H9 (cell line): ENCODE measurements at places on chromosomes 4 and X. TPM values are rescaled to one million over a fixed set of nuclear protein-coding genes. Genes with fewer than 3 reads are reported as not detected.

The CHIC1 gene
- 17.2 and 18.2 TPM in 2 replicates for total RNA-seq

The JCHAIN gene
- not detected in 2 replicates for total RNA-seq

The F9 gene
- total RNA-seq = not detected in 2 replicates

The SEPSECS gene
- total RNA-seq = 4.2 and 5.4 TPM in 2 replicates

The TIGD2 gene
- 10.1 and 10.4 TPM in 2 replicates for total RNA-seq

DNA sequence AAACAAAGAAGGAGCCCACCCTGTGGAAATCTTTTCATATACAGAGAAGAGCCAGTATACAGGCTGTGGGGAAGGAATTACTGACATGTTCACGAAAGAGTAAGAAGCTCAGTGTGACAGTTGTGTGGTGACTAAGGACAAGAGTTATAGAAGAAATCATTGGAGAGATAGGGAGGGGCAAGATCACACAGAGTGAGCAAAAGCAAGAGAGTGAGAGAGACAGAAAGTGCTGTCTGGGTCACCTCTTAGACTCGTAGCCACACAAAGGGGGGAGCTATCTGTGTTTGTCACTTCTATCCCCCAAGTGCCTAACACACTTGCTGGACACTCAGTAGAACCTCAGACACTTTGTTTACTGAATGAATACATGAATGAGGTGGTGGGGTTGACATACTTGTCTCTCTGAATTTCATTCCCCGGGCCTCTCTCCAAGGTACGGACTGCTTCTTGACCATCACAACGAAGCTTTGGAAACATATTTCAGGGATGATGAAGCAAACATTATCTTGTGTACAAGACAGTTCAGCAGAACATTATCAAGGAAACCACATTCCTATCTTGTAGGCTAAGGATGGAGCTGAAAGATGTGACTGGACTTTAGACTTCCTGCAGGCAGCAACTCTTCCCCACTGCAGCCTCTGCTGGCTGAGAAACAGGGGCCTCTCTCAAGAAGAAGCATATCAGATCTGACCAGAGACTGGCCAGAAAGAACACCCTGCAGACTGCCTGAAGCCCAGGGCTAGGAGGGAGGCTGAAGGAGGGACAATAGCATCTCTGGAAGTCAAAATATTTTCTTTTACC, 168.2 kb downstream of the AMELX start:
- H3K27ac ChIP-seq = no peak overlapping the region
- H3K36me3 ChIP-seq = no peaks in the 10 kb centered on the region
- no peak overlapping the region for H3K4me3 ChIP-seq
- DNase-seq = no peak

DNA sequence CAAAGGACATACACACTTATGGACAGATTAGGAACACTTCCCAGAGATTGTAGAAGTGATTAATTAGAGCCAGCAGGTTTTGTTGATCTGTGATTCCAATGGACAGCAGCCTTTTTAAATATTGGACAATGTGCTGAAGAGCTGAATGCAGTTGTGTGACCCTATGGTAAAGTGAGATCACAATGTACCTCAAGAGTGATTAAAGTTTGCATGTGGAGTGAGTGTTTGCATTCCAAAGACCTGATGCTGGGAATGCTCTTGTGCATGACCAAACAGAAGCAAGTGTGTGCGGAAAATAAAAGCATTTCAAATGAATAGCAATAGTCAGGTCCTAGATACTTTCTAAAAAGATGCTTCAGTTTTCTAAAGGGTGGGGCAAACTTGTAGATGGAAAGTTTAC, 154.1 kb downstream of the BANK1 start:
- H3K4me3 ChIP-seq = no peak overlapping the region
- no peaks in the 10 kb centered on the region for H3K27me3 ChIP-seq
- DNase-seq = no peak
- peaks cover 9% of the 10 kb centered on the region; the same call in 1 of the 2 replicates for H3K4me1 ChIP-seq

GRCh38 chrX:120408168-120408567, 46.3 kb downstream of the ATP1B4 start:
- H3K36me3 ChIP-seq = peaks cover 11% of the 10 kb centered on the region
- no peaks in the 10 kb centered on the region for H3K27me3 ChIP-seq
- DNase-seq = peak; percentile 28
- H3K4me3 ChIP-seq = no peak overlapping the region
- no peaks in the 10 kb centered on the region for H3K4me1 ChIP-seq

DNA sequence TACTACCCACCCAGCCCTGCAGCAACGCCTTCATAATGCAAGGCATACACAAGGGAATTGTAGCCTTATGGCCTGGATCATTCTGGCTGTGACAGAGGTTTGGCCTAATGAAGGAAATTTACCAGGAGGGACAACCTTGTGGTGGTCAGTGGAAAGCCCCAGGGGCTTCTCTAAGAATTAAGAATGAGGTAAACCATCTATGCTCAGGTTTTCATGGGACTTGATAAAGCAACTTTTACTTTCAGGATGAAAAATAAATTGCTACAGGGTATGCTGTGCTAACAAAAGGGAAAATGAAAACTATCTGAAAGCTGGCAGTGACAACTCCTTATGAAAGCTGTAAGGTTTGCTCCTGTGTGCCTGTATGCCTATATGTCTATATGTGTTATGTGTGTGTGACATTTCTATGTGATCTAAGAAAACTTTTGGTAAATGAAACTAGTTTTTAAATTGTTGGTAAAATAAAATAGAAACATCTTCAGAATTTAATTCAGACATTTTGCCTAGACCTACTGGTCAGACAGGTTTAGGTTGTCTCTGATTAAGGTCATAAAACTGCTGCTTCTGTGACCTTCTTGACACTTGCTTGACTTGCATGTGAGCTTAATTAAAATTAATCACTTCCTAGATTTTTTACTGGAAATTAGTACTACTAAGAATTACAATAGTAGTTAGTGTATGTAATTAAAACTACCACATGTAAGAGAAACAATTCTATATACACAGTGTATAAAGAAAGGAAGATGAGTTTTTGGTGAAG, 19.9 kb upstream of the TXK start:
- H3K4me1 ChIP-seq = no peaks in the 10 kb centered on the region; the same call in 1 of the 2 replicates
- no peak overlapping the region for H3K4me3 ChIP-seq
- no peak overlapping the region for H3K27ac ChIP-seq
- H3K27me3 ChIP-seq = no peaks in the 10 kb centered on the region
- peaks cover 27% of the 10 kb centered on the region for H3K36me3 ChIP-seq

- no peaks in the 10 kb centered on the region for H3K36me3 ChIP-seq
- no peaks in the 10 kb centered on the region for H3K27me3 ChIP-seq
- H3K4me3 ChIP-seq = no peak overlapping the region
These were observed 69.2 kb downstream of the STK32B start for GRCh38 chr4:5120468-5120867.

GRCh38 chrX:143669395-143669794, 33.5 kb upstream of the SLITRK4 start:
- no peaks in the 10 kb centered on the region for H3K4me1 ChIP-seq
- no peak overlapping the region for H3K27ac ChIP-seq
- no peak for DNase-seq
- no peaks in the 10 kb centered on the region for H3K27me3 ChIP-seq
- H3K4me3 ChIP-seq = no peak overlapping the region
- H3K36me3 ChIP-seq = no peaks in the 10 kb centered on the region

- H3K4me3 ChIP-seq = no peak overlapping the region
- no peaks in the 10 kb centered on the region for H3K4me1 ChIP-seq
- no peaks in the 10 kb centered on the region for H3K36me3 ChIP-seq
- DNase-seq = no peak
These were observed 219.0 kb upstream of the CPEB2 start for GRCh38 chr4:14783011-14783877.

GRCh38 chr4:42078184-42078801, 74.2 kb downstream of the BEND4 start:
- no peak overlapping the region for H3K4me3 ChIP-seq
- peaks cover 14% of the 10 kb centered on the region for H3K36me3 ChIP-seq
- no peaks in the 10 kb centered on the region for H3K4me1 ChIP-seq
- no peak overlapping the region for H3K27ac ChIP-seq

DNA sequence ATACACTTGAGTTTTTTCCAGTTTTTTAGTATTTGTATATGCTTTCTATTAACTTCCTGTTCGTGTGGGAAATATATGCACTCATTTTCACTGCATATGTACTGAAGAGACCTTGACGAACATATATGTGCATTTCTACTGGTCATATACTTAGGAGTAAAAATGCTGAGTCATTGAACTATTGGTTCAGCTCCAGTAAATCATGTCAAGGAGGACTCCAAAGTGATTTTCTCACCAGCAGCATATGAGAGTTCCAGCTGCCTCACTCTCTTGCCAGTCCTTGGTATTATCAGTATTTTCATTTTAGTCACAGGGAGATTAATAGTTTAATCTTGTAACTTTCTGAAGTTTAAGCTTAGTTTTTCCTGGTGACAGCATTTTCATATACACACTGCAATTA, 2750.2 kb downstream of the ARAP2 start:
- DNase-seq = no peak
- H3K36me3 ChIP-seq = no peaks in the 10 kb centered on the region
- H3K4me3 ChIP-seq = no peak overlapping the region
- H3K27ac ChIP-seq = no peak overlapping the region
- H3K4me1 ChIP-seq = no peaks in the 10 kb centered on the region

DNA sequence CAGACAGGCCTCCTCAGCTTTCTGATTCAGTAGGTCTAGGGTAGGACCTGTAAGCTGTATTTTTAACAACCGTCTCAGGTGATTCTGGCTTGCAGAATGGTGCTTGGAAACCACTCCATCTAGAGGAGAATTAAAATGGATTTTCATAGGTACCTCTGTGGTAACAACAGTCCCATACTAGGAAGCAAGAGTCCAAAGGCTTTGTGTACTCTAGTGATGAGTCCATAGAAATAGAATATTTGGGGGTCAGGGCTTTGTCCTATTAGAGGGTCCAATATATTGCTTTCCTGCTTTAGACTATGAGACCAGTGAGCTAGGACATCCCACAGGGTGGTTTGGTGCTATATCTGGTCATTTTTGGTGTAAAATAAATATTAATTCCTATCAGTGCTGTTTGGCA, 242.0 kb downstream of the SCFD2 start:
- H3K27me3 ChIP-seq = no peaks in the 10 kb centered on the region
- DNase-seq = no peak
- no peaks in the 10 kb centered on the region for H3K4me1 ChIP-seq
- no peaks in the 10 kb centered on the region for H3K36me3 ChIP-seq
- H3K27ac ChIP-seq = no peak overlapping the region
- no peak overlapping the region for H3K4me3 ChIP-seq

- no peaks in the 10 kb centered on the region for H3K27me3 ChIP-seq
- H3K4me1 ChIP-seq = no peaks in the 10 kb centered on the region
- no peak overlapping the region for H3K27ac ChIP-seq
- no peak for DNase-seq
- H3K36me3 ChIP-seq = peaks cover 25% of the 10 kb centered on the region
- H3K4me3 ChIP-seq = no peak overlapping the region
These were observed 76.5 kb downstream of the COL4A5 start for GRCh38 chrX:108516184-108516583.

DNA sequence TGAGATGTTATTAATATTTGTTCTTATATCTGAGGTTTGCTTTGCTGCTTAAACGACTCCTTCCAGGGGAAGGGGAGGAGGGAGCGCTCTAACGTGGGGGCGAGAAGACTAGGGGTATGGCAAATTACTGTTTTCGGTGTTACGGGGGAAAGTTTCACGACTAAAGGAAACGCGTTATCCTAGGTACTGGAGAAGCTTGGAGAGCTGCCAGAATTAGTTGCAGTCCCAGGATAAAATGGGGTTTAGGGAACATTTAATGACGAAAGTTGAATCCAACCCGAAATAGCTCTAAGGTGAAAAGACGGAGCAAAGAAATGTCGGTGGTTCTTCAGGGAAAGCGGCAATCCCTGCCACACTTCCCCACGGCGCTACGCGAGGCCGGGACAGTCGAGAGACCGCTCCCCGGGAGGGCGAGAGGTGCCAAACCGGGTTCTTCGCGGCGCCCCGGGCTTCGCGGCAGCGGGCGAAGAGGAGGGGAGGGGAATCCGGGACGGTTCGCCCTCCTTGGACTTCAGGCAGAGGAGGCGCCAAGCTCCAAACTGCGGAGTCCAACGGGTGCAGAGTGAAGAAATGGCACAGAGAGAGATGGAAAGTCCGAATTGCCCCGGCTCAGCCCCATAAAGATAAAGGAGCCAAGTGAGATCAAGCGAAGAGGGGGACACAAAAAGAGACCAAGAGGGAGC, 724 bp downstream of the THOC2 start:
- H3K4me1 ChIP-seq = no peaks in the 10 kb centered on the region
- peak overlapping the region; percentile 89 for H3K4me3 ChIP-seq
- peaks cover 14% of the 10 kb centered on the region for H3K36me3 ChIP-seq
- no peak for DNase-seq

- H3K4me1 ChIP-seq = no peaks in the 10 kb centered on the region; the same call in 1 of the 2 replicates
- H3K27ac ChIP-seq = no peak overlapping the region
- H3K27me3 ChIP-seq = no peaks in the 10 kb centered on the region
- no peak for DNase-seq
- peaks cover 9% of the 10 kb centered on the region; the same call in 1 of the 2 replicates for H3K36me3 ChIP-seq
These were observed 265.7 kb downstream of the RAB28 start for GRCh38 chr4:13218326-13218958.

DNA sequence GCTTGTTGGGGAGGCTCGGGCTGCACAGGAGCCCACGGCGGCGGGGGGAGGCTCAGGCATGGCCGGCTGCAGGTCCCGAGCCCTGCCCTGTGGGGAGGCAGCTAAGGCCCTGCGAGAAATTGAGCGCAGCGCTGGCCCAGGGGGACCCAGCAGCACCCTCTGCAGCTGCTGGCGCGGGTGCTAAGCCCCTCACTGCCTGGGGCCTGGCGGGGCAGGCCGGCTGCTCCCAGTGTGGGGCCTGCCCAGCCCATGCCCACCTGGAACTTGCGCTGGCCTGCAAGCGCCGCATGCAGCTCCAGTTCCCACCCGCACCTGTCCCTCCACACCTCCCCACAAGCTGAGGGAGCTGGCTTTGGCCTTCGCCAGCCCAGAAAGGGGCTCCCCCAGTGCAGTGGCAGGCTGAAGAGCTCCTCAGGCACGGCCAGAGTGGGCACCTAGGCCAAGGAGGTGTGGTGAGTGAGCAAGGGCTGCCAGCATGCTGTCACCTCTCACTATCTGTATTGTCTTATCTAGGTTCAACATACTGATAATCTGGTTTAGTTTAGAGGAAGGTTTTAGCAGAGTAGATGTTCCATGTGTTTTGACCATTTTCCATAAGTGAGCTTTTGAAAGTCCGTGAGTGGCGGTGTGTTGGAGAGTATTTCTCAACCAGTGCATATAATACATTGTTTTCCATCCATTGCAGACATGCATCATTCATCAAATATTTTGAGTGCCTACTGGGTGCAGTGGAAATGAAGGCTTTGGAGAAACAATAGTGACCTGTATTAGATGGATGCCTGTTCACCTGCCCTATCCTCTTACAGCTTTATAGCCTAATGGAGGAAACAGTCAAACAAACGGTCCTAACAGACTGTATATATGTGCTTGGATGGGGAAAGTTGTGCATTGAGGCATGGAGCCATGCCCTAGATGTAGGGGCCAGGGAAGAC, 13.1 kb downstream of the PI4K2B start:
- DNase-seq = no peak
- H3K36me3 ChIP-seq = peaks cover 28% of the 10 kb centered on the region
- no peaks in the 10 kb centered on the region for H3K27me3 ChIP-seq
- H3K27ac ChIP-seq = no peak overlapping the region
- H3K4me3 ChIP-seq = no peak overlapping the region
